ENCODE measurements at places on chromosomes 1 and 21.

DNA sequence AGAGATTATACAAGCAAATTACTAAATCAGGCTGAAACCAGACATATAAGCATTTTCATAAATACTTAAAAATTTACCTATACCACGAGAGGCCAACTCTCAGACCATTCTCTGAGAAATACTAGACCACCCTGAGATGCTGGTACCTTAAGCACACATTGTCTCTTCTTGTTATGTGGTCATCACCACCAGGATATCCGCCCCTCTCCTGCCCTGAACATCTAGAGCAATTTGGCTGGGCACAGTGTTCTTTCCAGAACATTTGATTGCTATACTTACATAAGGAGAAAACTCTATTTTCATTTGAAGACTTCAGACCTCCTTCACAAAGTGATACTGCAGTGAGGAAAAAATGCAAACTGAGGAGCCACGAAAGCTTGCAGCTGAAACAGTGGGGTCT lies 36.2 kb upstream of the DUSP10 start:
- DNase-seq, result no peak

- DNase-seq, result peak; percentile 2
These were observed 29.7 kb upstream of the CDC14A start for GRCh38 chr1:100322436-100323211.

- DNase-seq, result no peak
These were observed 58.5 kb downstream of the FGGY start for GRCh38 chr1:59355361-59355760.

- DNase-seq, result no peak
These were observed 1.1 kb upstream of the COL11A1 start for GRCh38 chr1:103109311-103109920.

- DNase-seq, result no peak
These were observed 65.4 kb downstream of the UBIAD1 start for GRCh38 chr1:11338284-11338924.

DNA sequence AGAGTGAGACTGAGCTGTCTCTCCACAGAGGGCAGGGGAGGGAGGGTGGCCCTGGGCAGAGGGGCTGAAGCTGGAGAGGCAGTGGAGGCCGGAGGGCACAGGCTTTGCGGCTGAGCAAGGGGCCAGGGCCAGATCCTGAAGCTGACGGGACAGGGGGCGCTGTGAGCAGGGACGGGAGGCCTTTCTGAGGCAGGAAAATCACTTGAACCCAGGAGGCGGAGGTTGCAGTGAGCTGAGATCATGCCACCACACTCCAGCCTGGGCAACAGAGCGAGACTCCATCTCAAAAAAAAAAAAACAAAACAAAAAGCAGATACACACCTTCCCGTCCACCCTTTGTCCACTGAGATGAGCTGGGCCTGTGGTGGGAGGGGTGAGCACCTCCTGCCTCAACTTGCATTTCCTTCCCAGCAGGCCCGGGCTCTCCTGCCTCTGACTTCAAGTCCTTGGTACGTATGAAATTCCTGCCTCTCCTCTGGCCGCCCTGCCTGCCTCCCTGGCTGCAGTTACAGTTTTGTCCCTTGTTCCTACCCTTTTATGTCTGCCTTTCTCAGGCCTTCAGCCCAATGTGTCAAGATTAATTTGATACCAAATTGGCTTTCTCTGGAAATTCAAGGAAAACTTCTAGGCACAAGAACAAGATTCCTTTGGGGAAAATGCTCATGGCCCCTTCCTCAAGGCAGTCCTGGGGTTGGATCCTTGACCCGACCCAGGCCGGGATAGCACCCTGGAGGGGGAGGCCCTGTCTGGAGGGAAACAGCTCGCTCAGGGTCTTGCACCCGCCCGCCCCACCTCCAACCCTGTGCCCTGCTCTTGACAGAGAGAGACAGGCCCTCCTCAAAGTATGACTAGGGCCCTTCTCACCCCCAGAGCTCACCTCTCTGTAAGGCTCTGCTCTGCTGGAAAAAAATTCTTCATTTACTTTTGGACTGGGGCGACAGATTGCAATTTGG lies 11.2 kb upstream of the ADAMTSL4 start:
- peak; percentile 67 for DNase-seq

DNA sequence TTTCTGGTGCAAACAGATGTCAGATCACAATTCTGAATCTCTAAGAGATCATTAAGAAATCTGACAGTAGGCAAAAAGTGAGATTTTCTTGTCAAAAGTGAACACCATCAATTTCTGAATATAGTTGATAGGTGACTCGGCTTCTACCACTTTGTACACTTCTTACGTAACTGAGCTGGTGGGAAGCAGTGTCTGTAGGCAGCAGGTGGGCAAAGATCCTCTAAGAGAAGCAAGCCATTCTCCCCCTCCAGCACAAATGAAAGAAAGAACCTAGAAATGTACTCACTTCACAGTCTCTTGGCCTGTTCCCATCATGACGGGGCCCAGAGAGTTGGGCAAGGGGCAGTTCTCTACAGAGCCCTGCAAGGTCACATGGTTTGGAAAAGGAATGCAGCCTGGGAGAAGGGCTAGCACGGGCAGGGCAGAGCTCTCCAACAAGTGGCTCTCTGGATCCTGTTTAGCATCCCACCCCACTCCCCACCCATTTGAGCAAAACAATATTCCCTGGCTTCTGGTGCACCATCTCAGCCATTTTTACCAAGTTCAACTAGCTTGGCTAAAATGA lies 412.6 kb downstream of the LTN1 start:
- no peak for DNase-seq

GRCh38 chr1:226603858-226604559 lies 55.4 kb downstream of the STUM start:
- DNase-seq, result no peak

- DNase-seq, result no peak
These were observed 11.3 kb downstream of the CACHD1 start for GRCh38 chr1:64480999-64481772.

DNA sequence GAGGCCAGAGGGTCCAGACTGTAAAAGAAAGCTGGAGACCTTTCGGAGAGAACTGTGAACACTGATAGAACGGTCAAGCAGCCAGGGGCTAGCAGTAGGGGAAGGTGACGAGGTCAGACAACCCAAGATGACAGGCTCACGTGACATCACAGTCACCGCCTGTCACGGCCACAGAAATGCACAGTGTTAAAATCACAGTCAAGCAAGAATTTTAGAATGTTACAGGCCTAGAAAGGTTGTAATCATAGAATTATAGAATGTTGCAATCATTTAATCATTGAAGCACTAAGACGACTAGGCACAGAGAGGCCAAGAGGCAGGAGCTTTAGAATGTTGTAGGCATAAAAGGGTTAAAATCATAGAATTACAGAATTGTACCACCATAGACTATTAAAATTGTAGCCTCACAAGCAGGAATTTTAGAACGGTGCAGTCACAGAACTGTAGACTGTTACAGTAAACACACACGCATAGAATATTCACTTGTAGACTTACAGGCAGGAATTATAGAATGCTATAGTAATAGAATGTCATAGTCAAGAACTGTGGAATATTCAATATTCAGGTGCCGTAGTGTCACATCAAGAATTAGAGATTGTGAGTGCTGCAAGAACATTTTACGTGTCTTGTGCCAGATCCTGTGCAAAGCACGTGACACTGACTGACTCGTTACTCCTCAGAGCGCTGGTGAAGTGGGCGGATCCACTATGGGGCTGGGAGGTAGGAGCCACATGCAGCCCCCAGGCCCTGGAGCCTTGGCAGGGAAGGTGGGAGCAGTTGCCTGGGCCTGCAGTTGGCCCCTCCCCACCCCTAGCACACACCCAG lies 118.1 kb downstream of the EPHB2 start:
- no peak for DNase-seq

DNA sequence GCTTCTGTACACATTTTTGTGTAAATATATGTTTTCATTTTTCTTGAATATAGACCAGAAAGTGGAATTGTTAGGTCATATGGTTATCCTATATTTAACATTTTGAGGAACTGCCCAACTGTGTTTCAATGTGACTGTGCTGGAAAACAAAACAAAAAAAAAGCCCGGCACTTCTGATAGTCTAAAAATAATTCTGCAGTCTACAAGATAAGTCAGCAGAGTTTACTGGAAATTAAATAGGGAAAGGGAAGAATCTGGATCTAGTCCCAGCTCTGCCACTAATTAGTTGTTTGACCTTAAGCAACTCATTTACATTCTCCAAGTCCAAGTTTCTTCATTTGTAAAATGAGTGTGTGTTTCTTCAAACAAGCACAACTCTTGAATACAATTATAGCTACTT lies 869.1 kb upstream of the B3GALT2 start:
- DNase-seq, result no peak

GRCh38 chr1:160624464-160624863 lies 22.4 kb downstream of the SLAMF1 start:
- no peak for DNase-seq

DNA sequence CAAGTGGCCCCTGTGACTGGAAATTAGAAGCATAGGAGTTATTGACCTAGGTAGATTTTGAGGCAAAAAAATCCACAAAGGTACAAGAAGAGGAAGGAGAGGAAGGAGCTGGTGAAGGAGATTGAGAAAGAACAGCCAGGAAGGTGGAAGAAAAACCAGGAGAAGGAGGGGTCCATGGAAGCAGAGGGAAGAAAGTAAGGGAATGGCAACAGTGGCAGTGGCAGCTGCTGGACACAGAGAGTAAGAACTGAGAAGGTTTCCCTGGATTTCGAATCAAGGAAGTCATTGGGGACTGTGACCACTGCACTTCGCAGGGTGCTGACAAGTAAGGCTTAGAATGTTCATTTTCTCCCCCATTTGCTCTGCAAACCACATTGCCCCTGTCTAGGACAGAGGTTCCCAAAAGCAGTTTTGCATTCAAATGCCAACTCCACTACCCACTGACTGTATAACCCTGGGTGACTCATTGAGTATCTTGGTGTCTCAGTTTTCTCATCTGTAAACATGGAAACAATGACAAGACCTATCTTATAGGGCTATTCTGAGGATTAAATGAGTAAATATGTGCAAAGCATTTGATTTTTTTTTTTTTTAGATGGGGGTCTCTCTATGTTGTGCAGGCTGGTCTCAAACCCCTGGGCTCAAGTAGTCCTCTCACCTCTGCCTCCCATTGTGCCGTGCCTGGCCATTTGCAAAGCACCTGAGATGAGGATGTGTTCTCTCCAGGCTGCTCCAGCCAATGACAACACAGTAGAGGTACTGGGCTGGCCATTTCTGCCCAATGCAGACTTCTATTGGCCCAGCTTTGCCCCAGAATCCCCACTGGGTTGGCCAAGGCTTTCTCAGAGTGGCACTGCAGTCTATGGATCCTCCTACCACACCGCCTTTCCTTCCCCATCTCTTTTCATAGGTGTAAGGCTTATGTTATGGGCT lies 9.3 kb upstream of the CAPN2 start:
- peak; percentile 58 for DNase-seq

DNA sequence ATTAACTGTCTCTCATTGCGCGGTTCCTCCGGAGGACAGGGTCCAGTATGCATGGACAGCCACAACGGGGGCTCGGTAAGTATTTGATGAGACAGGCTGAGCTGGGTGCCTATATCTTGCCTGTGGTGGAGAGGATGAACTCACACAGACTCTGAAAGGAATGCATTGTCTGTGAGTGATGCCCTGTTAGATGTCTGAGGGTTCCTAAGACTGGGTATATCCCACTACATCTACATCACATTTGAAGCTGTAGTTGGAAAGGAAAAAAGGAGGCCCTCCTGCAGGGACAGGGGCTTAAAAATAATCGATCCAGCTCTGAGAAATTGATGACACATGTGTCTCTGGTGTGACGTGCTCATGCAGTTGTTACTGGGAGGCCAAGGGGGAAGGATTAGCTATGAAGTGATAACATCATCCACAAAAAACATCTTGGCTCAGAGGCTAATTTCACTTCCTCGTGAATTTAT lies 1.9 kb downstream of the ADARB1 start:
- DNase-seq, result peak; percentile 12

DNA sequence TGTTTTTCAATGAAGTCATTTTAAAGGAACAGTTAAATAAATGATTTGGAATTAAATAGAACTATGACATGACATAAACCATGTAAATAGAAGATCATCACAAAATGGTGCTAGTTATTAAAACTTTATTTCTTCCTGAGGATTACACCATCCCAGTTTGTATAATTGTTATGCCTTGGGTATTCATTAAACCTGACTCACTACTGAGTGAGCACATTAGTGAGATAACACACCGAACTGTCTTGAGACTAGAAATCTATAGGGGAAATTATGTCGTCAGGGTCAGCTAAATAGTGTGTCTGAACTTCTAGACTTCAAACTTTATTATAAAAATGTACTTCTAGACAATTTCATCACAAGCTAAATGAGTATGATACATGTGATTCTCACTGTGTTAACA lies 189.4 kb downstream of the NCAM2 start:
- DNase-seq, result no peak

DNA sequence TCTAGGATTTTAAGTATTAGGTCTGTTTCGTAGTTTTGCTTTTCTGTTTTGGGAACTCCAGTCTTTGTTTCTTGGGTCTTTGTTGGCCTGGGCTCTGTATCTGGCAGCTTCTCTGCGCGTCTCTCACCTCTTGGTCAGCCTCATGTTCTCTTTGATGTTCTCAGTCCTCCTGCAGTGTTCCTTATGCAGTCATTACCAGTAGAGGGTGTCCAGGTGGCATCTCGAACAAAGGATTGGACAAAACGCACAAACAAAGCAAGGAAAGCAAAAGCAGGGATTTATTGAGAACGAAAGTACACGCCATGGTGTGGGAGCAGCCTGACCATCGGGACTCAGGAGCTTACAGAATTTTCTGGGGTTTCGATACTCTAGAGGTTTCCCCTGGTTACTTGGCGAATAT lies 133.7 kb upstream of the COL6A1 start:
- DNase-seq, result peak; percentile 32

- DNase-seq, result no peak
These were observed 25.6 kb upstream of the PTGFR start for GRCh38 chr1:78465143-78465542.

DNA sequence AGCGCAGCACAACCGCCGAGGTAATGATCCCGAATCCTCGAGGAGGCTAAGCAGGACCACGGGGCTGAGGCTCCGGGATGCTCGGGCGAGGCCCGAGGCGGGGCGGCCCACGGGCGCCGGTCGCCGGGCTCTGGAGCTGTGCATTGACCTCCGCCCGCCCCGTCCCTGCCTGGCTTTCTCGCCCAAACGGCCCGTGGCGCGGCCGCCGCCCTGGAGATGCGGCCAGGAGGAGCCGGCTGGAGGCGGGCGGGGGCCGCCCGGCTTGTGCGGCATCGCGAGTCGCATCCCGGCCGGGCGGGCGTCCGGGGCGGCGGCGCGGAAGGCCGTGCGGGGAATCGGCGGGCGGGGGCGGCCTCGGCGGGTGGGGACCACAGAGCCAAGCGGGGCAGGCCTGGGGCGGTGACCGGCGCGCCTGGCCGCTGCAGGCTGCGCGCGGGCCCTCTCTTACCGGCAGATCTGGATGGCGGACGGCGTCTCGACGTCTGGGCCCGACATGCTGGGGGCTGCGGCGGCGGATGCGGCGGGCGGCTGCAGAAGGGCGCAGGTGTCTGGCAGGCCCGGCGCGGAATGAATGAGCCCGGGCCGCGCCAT lies 663 bp downstream of the ACOT7 start:
- DNase-seq, result no peak

GRCh38 chr1:36992139-36992943 lies 42.0 kb downstream of the GRIK3 start:
- no peak for DNase-seq
